ENCODE measurements at places on chromosomes 7 and 10.

GRCh38 chr10:84353052-84353803 lies 24.8 kb downstream of the CCSER2 start:
- no peak for DNase-seq

DNA sequence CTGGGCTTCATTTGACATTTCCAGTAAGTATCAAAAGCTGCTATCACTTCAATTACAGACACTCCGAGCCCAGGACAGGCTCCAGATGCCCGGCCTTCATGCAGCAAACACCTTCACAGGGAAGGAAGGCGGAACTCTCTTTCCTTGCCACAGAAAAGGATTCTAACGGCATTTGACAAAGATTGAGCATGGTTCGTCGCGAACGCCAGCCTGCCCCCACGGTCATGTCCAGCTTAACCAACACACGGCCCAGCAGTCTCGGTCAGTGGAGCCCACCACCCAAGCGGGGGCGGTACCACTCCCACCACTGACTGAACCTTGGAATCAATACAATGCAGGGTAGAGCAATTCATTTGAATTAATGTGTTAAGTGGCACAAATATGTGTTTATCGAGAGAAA lies 607.2 kb downstream of the DNAJB6 start:
- DNase-seq: no peak

- DNase-seq: no peak
Measured at GRCh38 chr7:56079450-56080185, 13.1 kb downstream of the PHKG1 start.

DNA sequence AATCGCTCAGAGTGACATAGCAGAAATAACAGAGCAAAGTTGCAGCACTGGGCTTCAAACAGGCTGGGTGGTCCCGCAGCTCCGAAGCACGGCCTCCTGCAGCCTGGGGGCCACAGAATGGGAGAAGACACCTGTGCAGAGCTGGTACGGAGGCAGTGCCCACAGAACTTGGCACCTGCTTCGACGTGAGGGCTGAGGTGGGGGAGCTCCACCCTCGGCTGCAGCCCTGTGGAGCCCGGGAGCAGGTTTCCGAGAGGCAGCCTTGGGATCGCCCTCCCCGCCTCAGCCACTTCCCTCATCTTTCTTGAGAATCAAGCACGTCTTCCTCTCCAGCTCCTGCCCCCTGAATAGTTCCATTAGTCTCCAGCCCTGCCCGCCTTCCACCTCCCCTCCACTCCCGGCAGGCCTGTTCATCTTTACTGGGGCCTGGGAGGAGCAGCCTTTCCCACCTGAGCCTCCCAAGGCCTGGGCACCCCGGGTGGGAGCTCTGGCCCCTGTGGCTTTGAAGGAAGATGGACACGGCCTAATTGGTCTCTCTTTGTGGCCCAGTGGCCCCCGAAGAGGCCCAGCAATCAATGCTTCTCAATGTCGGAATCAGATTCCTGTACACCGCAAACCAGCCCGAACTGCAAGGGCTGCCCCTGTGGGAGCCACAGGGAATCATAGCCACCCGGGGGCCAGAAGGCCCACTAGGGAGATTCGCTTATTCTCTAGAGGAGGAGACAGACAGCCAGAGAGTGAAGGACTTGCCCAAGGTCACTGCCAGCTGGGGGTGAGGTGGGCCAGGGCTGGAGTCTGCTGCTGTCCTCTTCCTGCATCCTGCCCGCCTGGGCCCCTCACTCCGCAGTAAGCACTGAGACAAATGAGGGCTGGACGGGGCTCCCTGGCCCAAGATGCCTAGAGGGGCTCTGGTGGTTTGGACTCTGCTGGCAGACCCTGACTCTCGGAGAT lies 17.0 kb upstream of the PCBD1 start:
- DNase-seq: no peak

- DNase-seq: no peak
Measured at GRCh38 chr7:30896036-30896435, 15.6 kb upstream of the AQP1 start.

DNA sequence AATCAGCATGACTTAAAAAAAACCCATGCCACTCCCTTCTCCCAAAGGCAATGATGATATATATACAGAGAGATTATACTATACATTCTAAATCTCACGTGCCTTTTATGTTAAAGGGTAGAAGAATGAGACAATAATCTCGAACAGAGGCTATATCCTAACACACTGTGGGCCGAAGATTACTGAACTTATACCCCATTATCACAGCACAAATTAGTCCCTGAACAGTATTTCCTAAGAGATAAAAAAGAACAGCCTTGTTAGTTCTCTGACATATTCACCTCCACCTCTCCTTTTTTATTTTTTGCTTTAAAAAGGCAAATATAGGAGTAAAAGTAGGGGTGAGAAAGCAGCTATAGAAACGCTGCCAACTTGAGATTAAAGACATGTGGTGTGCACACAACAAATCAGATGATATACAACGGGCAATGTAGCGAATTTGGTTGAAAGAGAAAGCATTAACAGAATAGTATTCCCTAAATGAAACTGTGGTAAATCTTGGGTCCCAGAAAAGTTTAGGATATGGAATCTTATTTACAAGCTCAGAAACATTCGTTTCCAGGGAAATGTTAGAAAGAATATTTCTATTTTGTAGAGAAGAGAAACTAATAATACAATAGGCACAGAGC lies 69.5 kb downstream of the JMJD1C start:
- no peak for DNase-seq

- DNase-seq: no peak
Measured at GRCh38 chr10:121159670-121160069, 308.5 kb downstream of the WDR11 start.

DNA sequence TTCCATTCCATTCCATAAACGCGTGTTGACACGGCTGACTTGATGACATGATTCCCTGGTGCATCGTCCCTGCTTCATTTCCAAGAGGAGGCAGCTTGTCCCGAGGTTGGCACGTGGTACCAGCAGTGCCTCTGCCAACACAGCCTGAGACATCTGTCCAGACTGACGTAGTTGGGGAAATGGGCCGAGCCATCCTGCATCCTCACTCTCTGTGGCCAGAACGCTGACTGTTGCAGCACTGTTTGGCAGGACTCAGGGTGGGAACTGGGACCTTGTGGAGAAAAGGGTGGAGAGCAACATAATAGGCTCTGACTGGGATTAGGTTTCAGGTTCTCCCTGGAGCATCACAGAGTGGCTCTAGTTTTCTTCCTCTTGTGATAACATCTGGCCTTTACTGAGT lies 118.6 kb upstream of the BTBD16 start:
- DNase-seq: no peak

- DNase-seq: no peak
Measured at GRCh38 chr7:41058986-41059741, 643.7 kb downstream of the INHBA start.

GRCh38 chr7:111980725-111981124 lies 225.5 kb downstream of the DOCK4 start:
- no peak for DNase-seq

- no peak for DNase-seq
Measured at GRCh38 chr7:44433255-44434022, 57.0 kb downstream of the NUDCD3 start.

DNA sequence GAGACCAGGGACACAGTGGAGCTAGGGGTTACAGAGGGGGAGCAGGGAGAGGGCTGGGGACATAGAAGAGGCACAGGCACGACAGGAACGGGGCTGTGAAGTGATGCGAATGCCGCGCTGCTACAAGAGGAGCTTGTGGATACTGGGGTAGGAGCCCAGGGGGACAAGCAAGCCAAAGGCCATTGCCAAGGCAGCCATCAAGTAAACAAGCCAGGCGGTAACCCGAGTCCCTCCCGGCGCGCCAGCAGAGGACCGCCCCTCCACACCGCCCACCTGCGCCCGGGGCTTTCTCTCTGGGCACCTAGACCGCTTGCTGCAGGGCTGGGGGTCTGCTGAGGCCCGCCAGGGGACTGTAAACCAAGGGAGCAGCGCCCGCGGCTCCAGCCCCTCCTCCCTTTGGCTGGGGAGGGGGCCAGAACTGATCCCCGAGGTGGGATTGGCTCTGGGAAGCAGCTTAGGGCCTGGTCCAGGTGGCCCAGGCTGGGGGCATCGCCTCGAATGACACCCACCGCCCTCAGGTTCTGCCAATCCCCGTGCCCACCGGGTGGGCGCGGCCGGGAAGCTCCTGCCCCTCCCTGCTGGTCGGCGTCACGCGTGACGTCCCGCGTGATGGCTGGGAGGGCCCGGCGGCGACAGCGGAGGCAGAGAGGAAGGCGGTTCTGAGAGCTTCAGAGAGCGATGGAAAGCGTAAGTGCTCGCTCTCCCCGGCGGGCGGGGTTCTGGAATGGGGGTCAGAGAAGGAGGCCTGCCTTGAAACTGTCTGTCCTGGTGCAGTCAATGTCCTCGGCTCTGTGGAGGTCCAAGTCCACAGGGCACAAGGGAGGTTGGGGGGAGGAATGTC lies 982 bp downstream of the SFXN3 start:
- peak; percentile 72 for DNase-seq

DNA sequence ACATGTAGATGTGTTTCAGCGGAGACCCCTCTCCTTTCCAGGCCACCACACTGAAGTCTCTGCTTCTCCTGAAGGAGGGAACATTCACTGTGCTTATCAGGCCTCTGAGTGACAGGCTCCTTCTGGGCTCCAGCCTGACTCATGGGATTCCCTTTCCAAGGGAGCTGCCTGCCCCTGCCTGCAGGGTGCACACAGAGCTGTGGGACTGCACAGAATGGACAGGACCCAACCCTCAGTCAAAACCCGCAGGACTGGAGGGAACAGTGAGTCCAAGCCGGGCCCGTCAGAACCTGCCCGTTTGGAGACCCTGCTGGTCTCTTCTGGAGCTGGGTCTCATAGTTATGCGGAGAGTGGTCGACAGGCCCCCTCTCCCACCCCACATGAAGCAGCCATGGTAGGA lies 32.6 kb downstream of the PLAC9 start:
- no peak for DNase-seq

DNA sequence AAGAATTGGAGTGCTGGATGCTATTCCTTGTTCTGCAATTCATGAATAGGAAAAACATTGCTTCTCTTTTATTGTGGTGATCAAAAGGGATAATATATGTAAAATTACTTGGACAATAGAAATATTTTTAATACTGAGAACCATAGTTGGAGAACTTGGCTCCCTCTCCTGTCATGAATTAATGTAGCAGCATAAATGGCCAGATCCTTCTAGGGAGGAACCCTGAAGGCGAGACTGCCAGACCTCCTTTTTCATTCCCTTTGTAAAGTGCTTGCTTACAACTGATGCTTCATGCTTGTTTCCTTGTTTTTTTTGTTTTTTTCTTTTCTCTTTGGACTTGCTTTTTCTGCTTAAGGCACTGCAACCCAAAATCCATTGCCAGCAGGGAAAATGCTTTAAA lies 233.6 kb downstream of the SH2D4B start:
- no peak for DNase-seq

DNA sequence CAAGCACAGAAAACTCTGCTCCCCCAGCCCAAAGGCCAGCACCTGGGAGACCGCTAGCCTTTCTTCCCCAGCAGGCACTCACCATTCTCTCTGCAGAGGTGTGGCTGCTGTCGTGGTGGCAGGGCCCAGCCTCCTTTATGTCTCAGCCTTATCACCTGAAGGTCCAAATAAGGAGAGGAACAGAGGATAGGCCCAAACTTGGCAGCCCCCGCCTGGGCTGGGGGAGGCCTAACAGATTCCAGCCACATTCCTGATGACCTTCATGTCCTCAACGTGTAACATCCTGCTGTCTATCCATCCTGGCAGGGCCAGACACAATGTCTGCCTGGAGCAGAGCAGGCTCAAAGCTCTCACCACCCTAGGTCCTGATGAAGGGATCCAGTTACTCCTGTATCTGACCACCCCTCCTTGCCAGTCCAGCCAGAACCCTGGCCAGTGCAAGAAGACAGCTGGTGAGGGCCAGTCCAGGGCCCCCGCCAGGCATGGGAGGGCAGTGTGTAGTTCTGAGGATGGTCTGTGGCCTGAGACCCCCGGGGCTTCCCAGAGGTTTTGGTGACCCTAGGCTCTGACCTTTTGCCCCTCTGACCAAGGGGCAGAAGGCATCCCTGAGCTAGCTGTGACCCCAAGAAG lies at the start of gene MYL7:
Gene MYL7 (minus strand): TSS at position 112 of the 630 bp plus-strand sequence. CDS start 27 bp downstream, at position 85.
- no peak for DNase-seq

DNA sequence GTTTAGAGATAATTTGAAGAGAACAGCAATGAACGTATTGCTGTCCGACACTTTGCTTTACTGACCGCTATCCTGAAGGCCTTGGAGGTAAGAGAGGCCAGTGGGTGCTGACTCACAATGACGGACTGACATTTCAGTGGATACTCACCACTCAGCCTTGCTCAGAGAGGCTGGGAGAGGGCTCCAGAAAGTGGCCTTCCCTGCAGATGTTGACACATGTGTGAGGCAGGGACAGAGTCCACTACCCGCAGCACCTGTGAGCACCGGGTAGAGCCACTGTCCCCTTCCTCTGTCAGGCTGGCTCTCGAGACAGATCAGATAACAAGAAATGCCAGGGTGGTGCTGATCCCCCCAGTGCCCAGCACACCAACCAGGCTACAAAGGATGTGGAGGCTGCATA lies 75.0 kb downstream of the GPR26 start:
- no peak for DNase-seq

- DNase-seq: no peak
Measured at GRCh38 chr10:1548146-1548545, 189.2 kb downstream of the ADARB2 start.

- no peak for DNase-seq
Measured at GRCh38 chr10:25425776-25426175, 251.0 kb downstream of the GPR158 start.

DNA sequence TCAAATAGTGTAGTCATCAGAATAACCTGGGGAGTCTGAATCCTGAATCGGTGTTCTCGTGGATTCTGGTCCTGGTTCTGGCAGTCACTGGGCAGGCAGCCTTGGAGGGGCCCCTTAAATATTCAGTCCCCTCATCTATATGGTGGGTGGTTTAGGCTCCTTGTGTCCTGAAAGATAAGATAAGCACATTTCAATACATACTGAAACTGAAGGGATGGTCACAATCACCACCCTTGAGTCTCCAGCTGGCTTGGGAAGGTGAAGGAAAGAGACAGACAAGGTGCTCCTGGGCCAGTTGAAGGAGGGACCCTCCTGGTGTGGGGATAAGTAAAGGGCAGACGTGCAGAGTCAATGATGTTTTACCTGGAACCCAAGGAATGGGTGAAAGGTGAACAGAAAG lies 146.7 kb downstream of the CXCL12 start:
- DNase-seq: no peak

DNA sequence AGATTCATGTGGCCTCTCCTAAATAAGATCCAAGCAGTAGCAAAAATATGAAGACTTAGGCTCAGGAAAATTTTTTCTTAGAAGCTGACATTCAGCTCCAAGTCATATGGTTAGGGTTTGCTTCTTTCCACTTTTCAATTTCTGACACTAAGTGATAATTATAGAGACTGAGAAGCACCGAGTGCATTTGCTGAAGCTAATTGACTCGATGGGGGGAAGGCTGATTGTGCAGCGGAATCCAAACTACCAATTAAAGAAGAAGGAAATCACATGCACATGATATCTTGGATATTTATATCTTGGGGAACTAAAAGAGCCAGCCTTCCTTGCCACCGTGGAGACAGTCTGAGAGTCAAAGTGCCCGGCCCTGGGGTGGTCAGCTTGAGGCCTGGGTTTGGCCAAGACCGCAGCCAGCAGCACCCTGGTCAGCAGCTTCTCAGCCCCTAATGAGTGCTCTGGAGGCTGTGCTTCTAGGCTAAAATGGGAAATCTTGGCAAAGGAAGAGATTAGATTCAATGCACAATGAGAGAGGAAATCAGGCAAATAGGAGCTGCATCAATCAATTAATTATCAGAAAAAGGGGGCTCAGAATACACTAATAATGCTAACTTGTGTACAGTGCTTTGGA lies 589.3 kb downstream of the NRG3 start:
- no peak for DNase-seq

- DNase-seq: no peak
Measured at GRCh38 chr10:61463035-61463909, 10.1 kb upstream of the TMEM26 start.

Data from hematopoietic multipotent progenitor cell (in vitro differentiated cells).